ENCODE measurements at places on chromosomes 16 and 17.
A peak's percentile ranks its signal among the peaks of the same experiment; 100 is the strongest.

- no peak for DNase-seq
Measured at GRCh38 chr16:11310997-11311561, 29.9 kb upstream of the PRM1 start.

DNA sequence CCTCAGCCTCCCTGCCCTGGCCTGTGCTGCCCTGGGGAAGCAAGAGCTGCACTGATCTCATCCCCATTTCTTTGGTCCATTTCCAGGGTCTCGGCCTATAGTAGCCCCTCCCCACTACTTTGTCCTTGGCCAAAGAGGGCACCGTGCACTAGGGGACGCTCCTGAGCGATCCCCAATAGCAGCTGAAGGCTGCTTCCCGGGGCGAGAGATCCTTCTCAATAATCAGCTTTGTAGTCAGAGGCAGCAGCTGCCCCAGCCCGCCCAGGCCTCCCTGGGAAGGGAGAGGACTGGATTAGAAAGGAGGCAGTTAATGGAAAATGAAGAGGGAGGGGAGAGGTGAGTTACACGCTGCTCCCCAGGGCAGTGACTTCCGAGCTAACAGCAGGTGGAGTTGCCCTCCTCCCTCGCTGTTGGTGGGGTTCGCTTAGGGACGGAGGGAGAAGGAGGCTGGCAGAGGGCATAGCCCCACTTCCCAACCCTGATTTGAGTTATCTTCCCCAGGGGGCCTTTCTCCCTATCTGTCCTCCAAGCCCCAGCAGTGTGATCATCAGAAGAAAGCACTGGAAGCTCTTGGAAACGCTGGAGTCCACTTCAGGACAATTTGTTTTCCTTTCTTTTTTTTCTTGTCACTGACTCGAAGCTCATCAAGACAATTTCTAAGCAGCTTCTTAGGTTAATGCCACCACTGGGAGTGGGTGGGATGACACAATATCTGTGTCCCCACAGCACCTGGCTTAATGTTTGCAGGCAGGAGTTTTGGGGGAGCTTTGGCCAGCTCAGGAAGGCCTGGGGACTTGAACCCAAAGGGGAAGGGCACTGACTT lies 2.6 kb downstream of the MXRA7 start:
- no peak for DNase-seq

GRCh38 chr16:3158510-3159314 lies 23.9 kb downstream of the ZNF213 start:
- peak; percentile 95 for DNase-seq

DNA sequence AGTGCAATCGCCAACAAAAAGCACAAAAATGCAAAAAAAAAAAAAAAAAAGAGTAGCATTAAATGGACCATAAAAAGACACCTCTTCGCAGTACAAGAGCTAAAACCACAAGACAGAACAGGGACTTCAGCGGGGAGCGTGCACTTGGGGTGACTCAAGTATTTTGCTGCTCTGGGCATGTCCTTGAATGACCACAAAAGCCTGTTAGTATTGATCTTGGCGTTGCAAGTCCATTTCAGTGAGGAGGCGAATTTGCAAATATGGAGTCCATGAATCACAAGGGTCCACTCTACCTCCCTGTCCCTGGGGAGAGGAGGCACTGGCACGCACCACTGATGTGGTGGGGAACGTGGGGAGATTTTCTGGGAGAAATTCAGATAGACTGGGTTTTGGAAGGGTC lies 78.9 kb downstream of the CNGB1 start:
- no peak for DNase-seq

GRCh38 chr16:79109771-79110170 lies 490.8 kb downstream of the MAF start:
- no peak for DNase-seq

DNA sequence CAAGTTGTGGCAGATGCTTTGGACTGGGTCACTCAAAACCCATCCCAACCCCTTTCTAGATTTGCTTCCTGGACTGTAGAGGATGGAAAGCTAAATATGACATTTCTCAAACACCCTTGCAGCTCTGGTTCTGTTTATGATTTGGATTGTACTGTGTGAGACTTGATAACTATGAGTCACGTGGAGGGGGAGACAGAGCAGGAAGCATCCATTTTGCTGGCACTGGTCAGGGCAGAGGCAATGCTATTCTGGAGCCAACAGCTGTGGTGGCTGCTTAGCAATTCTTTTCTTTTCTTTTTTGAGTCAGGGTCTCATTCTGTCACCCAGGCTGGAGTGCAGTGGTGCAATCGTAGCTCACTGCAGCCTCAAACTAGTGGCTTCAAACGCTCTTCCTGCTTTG lies 13.6 kb upstream of the TERF2 start:
- DNase-seq: no peak

DNA sequence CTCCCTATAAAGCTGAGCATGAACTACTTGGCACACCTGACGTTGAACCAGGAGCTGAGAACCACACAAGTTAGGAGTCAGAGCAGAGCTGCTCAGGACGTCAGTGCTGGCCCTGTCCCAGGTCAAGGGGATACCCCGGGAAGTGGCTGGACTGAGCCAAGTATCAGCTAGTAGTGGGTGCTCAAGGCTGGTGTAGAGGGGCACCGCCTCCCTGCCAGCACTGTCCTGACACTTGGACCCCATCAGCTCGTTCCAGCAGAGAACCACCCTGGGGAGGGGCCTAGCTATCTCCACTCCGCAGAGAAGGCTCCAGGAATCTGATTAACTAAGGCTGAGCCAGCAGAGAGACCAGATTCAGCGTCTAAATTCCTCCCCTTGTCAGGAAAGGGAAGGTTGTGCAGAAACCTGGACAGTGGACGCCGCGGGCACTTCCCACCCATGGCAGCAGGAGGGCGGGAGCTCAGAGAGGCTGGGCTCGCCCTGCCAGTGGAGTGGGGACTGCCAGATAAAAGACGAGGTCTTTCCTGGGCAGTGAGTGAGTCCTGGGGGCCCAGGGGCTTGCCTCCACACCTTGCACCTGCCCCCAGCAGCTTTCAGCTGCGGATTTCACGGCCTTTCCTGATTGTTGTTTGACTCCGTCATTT lies 21.0 kb downstream of the C16orf90 start:
- DNase-seq: no peak

- DNase-seq: no peak
Measured at GRCh38 chr16:20241321-20241720, 86.0 kb downstream of the GP2 start.

- DNase-seq: peak; percentile 79
Measured at GRCh38 chr17:78289802-78290363, 58.5 kb downstream of the TMEM235 start.

GRCh38 chr17:76107509-76107908 lies 3.9 kb upstream of the EXOC7 start:
- no peak for DNase-seq
